ENCODE measurements at places on chromosomes 12 and 14.

GRCh38 chr14:90544566-90544965 lies 147.7 kb downstream of the CALM1 start:
- DNase-seq = no peak

DNA sequence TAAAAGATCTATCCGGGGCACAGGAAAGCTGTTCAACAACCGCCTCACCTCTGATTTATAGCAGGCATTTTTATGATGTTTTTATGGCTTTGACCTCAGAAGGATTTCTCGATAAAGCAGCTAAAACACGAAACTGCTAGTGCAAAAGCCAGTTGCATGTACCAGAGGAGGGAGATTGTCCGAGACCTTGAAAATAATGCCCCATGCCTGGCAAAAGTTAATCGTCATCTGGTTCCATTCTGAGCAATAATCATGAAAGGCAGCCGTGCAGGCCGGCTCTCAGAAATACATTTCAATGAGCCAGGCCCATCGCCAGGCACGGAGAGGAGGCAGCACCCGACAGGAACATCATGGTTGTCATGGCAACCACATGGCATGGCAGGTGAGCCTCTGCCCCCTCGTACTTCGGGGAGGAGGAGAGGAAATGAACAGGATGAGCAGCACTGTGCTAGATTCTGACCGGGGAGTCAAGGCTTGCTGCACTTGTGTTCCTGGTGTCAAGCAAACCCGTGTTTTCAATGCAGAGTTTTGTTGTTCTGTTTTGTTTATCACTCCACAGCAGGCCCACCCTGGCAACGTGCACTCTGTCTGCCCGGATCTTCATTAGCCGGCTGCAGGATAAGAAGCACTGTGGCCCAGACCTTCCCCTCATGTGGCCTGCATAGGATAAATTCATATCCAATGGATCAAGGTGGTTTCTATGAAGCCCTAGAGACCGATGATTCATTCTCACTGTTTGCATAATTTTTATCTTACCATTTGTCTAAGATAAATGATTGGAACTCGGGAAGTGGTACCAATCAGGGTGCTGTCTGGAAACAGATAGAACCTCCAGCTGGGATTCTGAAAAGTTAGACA lies 160.2 kb downstream of the RIMBP2 start:
- DNase-seq = no peak

DNA sequence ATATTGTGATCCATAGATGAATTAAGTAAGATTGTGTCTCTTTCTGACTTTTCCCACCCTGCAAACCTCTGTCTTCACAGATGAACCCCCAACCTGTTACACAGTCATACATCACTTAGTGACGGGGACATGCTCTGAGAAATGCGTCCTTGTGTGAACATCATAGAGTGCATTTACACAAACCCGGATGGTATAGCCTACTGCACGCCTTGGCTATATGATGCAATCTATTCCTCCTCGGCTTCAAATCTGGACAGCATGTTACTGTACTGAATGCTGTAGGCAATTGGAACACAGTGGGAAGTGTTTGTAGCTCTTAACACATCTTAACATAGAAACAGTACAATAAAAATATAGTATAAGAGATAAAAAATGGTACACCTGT lies 7.4 kb upstream of the TESPA1 start:
- no peak for DNase-seq

- no peak for DNase-seq
These were observed 68.2 kb upstream of the E2F7 start for GRCh38 chr12:77133566-77133965.

DNA sequence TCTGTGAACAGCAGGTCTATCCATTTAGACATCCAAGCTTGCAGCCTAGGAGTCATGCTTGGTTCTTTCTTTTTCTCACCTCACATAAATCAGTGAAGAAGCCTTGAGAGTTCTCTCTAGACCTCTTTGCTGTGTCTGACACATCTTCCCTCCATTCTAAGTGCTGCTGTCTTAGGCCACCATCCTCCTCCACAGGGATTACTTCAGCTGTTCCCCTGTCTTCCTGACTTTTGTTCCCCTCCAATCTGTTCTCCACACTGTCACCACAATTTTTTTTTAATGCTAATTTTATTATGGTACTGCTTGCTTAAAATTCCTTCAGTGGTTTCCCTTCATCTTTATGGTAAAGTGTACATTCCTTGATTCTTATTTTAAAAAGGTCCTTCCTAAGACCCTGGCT lies 71.8 kb downstream of the DERA start:
- no peak for DNase-seq

DNA sequence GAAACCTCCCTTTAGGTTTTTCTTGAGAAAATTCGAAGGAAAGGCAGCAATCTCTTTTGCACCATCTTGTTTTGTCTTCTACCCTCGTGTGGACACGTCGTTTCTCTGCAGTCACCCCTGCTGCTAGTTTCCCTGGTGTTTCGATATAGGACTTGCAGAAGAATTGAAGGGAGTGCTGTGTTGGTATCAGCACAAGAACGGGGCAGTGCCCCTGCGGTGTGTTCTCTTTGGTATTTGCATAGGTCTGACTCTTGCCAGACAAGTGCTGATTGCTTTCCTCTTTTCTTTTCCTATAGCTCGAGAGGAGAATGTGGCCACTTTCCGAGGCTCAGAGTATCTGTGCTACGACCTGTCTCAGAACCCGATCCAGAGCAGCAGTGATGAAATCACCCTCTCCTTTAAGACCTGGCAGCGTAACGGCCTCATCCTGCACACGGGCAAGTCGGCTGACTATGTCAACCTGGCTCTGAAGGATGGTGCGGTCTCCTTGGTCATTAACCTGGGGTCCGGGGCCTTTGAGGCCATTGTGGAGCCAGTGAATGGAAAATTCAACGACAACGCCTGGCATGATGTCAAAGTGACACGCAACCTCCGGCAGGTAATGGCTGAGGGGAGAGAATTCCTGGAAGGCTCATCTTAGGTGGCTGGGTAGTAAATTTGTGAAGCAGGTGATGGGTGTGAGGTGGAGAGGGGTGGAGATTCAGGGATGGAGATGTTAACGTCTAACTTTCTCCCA lies 474.8 kb downstream of the NRXN3 start:
- DNase-seq = no peak

GRCh38 chr14:59360923-59361794 lies 104.0 kb downstream of the GPR135 start:
- DNase-seq = peak; percentile 61

DNA sequence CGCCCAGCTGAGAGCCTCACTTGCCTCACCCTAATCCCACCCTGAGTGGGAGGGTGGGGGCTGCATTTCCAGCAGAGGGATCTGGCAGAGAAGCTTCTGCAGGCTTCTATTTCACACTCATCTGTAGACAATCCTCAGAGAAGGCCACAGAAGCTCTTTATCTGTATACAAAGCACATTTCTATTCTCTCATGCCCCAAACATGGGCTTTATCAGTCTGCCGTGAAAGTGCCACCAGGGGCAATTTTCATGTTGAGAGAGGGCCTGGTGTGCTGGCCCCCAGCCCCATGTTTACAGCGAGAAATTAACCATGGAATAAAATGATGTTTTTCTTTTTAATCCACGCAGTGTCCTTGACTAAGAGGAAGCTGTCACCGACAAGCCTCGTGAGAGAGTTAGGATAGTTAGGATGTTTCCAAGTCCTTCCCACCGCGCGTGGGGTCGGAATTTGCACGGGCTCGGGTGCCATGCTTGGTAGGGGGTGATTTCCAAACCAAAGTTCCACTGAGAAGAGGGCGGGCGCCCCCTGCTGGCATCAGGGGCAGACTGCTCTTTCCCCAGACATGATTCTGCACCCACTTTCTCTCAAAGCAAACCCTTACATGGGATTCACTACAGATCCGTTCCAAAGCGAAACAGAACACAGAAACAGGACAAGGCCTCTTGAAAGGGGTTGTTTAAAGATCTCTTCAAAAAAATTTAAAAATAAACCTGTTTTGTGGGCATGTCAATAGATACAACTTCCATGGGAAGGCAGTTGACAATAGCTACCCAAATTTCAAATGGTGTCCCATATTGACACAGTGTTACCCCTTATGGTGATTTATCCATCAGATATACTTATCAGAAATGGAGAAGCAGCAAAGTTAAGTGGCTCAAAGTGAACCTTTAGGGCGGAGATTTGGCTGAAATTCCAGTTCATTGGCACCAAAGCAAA lies 19.4 kb downstream of the BDKRB1 start:
- DNase-seq = peak; percentile 74

- DNase-seq = no peak
These were observed 101.2 kb upstream of the STXBP6 start for GRCh38 chr14:25150934-25151790.

- DNase-seq = no peak
These were observed 34.9 kb upstream of the AEBP2 start for GRCh38 chr12:19404242-19404880.

- DNase-seq = no peak
These were observed 32.2 kb upstream of the PLXNC1 start for GRCh38 chr12:94116191-94116590.

- no peak for DNase-seq
These were observed 32.8 kb downstream of the SIX1 start for GRCh38 chr14:60616461-60616959.

DNA sequence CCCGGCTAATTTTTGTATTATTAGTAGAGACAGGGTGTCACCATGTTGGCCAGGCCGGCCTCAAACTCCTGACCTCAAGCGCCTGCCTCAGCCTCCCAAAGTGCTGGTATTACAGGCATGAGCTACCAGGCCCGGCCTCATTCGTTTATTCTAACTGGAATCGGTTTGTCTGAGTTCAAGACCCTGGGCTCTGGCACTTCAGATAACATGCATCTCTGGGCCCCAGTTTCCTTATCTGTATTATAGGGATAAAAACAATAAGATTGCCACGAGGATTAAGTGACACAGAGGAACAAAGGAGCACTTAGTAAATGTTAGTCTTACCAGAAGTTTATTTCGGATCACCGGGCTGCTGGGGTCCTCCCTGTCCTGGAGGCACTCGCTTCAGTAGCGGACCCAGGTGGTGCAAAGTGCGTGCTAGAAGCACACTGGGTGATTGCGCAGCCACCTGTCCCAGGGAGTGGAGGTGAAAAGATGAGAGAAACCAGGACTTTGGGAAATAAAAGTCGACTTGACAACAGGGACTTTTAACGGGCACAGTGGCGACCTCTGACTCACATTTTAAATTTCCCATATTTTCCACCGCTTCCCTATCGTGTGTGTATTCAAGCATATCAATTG lies 37.5 kb downstream of the ACACB start:
- peak; percentile 73 for DNase-seq

DNA sequence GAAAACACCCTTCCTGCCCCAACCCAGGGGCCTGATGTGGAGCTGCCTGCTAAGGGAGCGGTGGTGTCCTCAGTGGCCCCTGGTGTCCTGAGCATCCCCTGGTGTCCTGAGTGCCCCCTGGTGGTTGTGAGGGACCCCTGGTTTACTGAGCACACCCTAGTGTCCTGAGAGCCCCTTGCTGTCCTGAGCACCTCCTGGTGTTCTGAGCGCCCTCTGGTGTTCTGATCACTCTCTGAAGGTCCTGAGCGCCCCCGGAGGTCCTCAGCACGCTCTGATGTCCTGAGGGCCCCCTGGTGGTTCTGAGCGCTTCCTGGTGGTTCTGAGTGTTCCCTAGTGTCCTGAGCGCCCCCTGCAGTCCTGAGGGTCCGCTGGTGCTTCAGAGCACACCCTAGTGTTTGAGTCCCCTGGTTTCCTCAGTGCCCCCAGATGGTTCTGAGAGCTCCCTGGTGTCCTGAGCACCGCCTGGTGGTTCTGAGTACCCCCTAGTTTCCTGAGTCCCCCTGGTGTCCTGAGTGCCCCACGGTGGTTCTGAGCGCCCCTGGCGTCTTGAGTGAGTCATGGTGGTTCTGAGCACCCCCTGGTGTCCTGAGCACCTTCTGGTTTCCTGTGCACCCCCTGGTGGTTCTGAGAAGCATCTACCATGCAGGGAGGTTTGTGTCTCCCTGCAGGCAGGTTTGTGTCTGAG lies 1004.2 kb downstream of the TMEM121 start:
- no peak for DNase-seq

DNA sequence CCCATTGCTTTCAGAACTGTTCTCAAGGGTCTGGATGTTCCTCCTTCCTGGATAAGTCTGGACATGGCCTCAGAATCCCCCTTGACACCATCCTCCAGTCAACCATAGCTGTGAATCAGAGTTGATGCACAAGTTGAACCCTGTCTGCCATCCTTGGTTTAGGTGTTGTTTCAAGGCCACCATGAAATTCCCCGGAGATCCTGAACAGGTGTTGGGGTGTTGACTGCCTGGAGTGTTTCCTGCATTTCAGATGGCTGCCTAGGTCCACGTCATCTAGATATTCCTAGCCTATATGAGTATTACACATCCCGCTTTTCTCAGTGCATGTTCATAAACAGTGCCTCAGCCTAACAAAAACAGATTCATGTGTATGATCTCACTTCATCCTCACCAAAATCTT lies 86.7 kb upstream of the PWP1 start:
- DNase-seq = no peak

DNA sequence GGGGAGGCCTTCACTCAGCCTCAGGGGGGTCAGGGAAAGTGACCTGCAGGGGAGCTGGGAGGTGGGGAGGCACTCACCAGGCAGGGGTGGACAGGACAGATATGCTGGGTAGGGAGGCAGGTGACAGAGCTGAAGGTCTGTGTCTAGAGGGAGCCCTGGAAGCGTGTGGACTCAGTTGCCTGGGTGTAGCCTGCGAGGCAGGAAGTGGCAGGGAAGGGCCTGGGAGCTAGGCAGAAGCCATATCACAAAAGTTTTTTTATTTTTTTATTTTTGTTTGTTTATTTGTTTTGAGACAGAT lies 39.3 kb downstream of the ARL6IP4 start:
- no peak for DNase-seq

- no peak for DNase-seq
These were observed 104.6 kb downstream of the EFCAB11 start for GRCh38 chr14:89849931-89850330.

- DNase-seq = no peak
These were observed 17.5 kb downstream of the CBX5 start for GRCh38 chr12:54262403-54262925.

DNA sequence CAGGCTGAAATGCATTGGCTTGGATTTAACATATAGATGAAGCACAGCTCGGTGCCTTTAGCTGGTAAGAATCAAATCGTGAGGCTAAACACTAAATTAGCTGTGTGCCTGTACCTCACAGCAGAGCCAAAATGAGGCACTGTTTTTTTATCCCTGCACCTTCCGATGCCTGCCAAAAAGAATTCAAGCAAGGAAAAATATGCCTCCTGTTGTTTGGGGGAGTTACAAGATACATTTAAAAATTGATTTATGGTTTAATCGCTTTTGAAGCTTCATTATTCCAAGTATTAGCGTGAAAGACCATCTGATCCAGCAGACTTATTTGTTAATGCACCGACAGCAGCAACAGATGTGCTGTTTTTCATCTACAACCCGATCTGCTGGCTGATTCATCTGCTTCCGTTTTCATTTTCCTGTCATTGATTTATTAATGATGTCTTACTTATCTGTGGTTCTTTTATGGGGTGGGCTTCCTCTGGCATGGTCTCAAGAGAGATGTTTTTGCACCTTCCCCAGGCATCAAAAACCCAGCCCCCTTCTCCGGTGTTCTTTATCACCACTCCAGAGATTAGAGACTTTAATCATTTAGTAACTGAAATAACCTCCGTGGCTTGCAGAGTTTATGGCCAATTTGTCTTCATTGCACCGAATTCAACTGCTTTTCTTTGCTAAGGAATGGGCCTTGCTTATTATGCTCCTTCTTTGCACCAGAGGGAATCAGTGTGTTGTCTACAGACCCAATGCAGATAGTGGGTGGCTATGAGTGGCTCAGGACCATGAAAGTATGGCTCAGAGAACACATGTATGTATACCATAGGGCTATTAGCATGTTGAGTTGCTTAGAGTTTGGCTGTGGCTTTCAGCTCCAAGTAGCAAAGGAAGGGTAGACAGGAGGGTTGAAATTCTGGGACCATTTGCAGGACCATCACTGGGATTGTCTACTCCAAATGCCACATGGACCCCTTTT lies 166.8 kb upstream of the TMEM260 start:
- no peak for DNase-seq

- no peak for DNase-seq
These were observed 14.6 kb upstream of the DNAL1 start for GRCh38 chr14:73630009-73630780.

Data from right lobe of liver (tissue), 6 donors.